Natural killer cell (primary cell): ENCODE measurements at places on chromosomes 6 and 20.

GRCh38 chr20:58938541-58938940, 42.5 kb upstream of the NELFCD start:
- no peak overlapping the region for H3K4me3 ChIP-seq
- H3K27ac ChIP-seq: no peak overlapping the region
- no peak for DNase-seq
- no peaks in the 10 kb centered on the region for H3K27me3 ChIP-seq
- H3K36me3 ChIP-seq: no peaks in the 10 kb centered on the region

- H3K27me3 ChIP-seq: no peaks in the 10 kb centered on the region
- peaks cover 2% of the 10 kb centered on the region for H3K4me1 ChIP-seq
- H3K36me3 ChIP-seq: no peaks in the 10 kb centered on the region
Measured at GRCh38 chr6:157592541-157592940, 211.6 kb downstream of the ZDHHC14 start.

- peaks cover 6% of the 10 kb centered on the region for H3K4me1 ChIP-seq
- H3K27ac ChIP-seq: no peak overlapping the region
- H3K27me3 ChIP-seq: no peaks in the 10 kb centered on the region
- H3K4me3 ChIP-seq: no peak overlapping the region
- no peaks in the 10 kb centered on the region for H3K36me3 ChIP-seq
Measured at GRCh38 chr6:166346965-166347364, 4.6 kb upstream of the SFT2D1 start.

DNA sequence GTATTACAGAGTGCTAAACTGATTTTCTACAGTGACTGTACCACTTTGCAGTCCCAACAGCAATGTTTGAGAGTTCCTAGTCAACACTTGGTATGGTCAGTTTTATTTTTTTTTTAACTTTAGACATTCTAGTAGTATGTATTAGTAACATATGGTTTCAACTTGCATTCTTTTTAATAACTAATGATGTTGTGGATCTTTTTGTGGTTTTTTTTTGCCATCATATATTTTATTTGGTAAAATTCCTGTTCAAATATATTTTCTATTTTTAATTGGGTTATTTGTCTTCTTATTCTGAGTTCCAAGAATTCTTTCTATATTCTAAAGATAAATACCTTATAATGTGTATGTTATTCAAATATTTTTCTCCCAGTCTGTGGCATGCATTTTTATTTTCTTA, 189.4 kb upstream of the ECI2 start:
- H3K36me3 ChIP-seq: no peaks in the 10 kb centered on the region
- no peaks in the 10 kb centered on the region for H3K27me3 ChIP-seq
- H3K4me1 ChIP-seq: no peaks in the 10 kb centered on the region
- DNase-seq: no peak
